ENCODE measurements at places on chromosomes 4 and X.
A peak's percentile ranks its signal among the peaks of the same experiment; 100 is the strongest.

DNA sequence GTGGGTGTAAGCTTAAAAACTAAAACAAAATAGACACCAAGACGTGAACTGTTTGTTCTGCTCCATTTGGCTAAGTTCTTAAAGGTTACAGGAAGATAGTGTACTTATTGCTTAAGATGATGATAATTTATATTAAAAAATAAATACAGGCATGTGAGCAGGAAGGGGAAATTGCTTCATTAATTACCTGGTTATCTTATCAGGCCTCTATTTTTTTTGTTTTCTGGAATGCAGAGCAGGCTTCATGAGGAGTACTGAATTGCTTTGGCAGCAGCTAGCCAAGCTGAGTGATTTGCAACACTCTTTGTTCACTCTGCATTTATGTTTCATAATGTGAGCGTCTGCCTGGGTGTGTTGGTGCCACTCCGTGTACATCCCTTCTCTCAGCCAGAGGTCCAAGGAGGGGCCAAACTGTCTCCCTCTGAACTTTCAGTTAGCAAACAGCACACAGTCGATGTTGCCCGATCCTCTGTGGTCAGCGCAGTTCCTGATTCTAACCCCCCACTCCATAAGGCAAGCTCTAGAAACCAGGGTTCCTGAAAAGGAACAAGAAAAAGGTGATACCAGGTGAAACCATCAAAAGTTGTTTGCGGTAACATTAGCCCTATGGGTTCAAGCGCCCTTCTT is 348.2 kb downstream of the SPRY1 start:
- no peak for DNase-seq

DNA sequence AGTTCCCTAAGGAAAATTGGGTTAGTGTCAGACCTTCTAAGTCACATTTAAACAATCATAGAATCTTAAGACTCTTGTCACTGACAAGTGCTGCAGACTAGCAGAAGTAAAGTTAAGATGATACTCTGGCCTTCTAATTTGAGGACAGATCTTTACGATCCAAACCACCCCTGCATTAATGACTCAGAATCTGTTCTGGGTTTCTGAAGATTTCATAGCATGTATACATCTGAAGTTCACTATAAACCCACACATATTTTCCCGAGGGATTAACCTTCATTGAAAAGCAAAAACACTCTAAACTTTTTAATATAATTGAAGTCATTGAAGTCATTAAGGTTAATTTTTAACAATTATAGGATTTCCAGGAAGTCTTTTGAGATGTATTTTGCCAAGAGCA is 674.3 kb downstream of the IQCM start:
- DNase-seq = no peak

DNA sequence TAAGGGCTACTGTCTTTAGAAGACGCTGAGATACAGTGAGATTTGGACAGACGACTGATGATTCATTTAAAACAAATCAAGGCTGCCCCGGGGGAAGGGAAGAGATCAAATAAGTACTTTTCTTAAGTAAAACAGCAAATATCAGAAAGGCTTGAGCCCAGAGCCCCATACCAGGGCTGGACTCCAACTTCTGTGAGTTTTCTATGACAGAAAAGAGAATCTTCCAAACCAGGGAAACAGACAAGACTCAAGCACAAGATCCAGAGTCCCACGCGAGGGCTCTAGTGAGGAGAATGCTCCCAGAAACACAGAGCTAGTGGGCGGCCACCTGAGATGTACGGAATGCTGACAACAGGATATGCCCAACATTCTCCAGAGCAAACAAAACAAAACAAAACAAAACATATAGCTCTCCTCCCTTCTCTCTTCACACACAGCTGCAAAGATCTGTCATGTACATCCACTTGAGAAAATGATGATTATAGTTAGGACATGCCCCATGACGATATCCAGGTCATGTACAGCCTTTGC is 13.1 kb downstream of the ACSL1 start:
- no peak for DNase-seq

- no peak for DNase-seq
These were observed 1033.0 kb upstream of the INTU start for GRCh38 chr4:126599746-126600145.

- DNase-seq = no peak
These were observed 35.4 kb downstream of the SEL1L3 start for GRCh38 chr4:25827373-25827772.

DNA sequence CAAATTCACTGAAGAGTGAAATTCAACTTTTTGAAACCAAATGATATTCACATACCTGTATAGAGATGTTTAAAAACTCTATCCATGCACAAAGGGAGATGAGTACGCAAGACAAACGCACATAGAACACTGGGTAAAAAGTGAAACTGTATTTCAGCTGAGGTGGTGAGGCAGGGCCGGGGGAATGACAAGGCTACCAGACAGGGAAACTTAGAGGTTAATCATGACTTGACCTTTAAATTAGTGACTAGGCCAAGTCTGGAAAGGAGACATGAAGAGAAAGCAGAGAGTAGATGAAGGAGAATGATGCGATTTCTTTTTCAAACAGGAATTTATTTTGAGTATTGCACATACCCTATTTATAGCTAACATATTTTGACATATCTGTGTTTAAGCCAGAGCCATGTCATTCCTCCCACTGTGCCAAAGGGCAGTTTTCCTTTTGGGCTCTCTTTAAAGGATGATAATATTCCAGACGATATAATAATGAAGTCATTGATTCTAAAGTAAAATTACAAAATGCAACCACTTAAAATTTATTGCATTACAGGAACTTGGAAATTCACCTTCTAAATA is 49.4 kb downstream of the ARHGEF6 start:
- DNase-seq = peak; percentile 55

- no peak for DNase-seq
These were observed 22.8 kb upstream of the FGF2 start for GRCh38 chr4:122803788-122804208.

GRCh38 chrX:19882066-19882775 is 5.2 kb downstream of the SH3KBP1 start:
- no peak for DNase-seq

GRCh38 chrX:41875142-41875541 is 48.2 kb downstream of the CASK start:
- DNase-seq = no peak

DNA sequence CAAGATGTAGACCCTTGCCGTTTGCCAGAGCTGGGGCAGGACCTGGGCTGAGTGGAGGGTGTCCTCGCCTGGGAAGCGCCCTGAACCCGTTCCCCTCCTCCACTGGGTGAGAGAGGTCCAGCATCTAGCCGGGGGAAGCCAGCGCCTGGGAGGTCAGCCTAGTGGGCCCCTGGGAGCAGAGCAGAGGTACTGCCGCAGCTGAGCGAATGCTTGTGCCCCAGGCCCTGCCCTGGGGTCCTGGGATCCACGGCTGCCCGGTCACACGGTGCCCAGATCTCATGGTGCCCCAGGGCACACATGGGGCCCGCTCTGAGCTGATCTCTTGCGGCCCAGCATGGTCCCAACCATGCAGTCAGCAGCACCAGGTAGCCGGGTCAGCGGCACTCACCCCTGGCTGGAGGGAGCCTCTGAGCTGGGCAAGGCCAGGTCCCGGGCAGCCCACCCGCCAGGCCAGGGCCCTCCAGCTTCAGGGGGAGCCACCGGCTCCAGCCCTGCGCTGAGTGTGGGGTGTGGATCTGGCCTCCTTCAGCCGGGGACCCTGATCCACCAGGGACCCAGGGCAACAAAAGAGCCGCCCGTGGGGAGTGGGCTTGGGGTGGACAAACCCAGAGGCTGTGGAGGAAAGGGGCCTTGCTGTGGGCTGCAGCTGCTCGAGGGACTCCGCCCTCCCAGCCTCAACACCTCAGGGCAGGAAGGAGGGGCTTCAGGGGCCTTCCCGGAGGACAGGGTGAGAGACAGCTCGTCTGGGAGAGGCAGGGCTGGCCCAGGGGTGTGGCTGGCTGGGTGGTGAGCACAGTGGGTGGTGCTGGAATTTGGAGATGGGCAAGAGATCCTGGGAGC is 4.1 kb upstream of the CPLX1 start:
- no peak for DNase-seq

GRCh38 chr4:27176400-27176799 is 315.8 kb downstream of the STIM2 start:
- DNase-seq = peak; percentile 5

DNA sequence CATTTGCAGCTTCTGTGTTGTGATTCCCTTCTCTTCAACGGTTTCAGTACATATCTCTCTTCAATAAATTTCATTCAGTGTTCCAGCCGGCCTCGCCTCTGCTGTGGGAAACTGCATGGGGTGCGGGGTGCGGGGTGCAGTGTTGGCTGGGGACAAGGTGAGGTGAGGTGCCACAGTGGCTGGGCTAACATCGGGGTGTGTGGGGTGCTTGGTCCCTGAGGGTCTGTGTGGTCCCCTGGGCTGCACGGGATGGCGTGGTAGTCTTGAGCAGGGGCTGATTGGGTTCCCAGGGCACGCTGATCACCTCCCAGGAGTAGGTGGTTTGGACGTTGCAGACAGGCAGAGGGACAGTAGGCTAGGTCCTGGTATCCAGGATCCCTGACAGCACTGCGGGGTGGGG is 2.7 kb downstream of the PNMA6A start:
- DNase-seq = no peak

- DNase-seq = no peak
These were observed 316.9 kb downstream of the EVC2 start for GRCh38 chr4:5391492-5391891.

DNA sequence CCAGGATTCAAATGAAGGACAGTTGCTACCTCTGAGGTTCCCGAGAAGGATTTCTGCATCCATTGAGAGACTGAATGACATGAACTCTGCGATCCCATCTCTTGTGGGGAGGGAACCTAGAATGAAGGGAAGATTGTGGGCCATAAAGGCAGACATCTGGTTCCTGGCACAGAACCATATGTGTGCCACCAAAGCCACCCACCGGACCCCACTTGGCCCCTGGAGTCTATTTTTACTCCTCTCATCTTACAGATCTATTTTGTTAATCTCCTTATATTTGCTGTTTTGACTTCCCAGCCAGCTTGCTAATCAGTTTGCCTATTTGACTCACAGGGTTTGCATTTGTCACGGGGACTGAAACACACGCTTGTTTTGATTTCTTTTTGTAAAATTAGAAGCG is 7.3 kb downstream of the SOD3 start:
- DNase-seq = no peak

DNA sequence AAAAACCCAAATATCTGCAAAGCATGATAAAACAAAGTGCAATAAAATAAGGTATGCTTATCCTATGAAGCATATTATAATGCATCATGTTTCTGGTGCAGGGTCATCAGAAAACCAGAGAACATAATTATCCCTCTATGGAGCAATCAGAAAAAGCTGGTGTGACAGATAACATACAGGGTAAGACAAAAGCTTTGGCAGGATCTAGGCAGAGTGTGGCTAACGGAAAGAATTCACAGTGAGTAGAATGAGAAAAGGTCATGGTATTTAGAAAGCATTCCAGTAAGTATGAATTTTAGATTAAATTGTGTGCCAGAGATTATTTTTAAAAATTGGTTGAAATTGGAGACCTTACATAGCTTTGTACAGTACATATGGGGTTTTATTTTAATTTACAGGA is 29.0 kb upstream of the UGT2B4 start:
- DNase-seq = no peak

DNA sequence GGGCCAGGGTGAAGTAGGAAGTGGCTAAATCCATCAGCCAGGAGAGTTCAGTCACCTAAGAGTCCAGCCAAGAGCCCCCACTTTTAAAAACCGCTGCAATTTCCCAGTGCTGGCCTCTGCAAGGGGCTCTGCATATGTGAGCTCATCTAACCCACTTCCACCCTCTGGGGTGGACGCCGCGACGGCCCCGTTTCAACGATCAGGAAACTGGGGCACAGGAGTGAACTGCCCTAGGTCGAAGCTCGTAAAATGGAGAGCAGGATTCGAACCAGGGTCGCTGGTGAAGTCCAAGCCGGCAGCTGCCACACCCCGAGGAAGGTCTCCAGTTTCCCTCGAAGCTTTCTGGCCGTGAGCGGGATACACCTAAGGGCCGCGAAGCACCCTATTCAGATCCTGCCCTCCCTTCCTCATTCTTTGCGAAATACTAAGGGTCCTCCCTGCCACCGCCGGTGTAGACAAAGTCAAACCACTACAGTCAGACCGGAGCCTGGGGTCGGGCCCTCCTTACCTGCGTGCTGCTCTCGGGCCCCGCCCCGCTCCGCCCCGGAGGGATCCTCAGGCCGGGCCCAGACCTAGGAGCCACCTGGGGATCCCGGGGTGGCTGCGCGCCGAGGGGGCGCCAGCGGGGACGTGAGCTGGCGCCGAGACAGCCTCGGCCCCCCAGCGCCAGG is 446 bp downstream of the EVC2 start:
- DNase-seq = peak; percentile 5

DNA sequence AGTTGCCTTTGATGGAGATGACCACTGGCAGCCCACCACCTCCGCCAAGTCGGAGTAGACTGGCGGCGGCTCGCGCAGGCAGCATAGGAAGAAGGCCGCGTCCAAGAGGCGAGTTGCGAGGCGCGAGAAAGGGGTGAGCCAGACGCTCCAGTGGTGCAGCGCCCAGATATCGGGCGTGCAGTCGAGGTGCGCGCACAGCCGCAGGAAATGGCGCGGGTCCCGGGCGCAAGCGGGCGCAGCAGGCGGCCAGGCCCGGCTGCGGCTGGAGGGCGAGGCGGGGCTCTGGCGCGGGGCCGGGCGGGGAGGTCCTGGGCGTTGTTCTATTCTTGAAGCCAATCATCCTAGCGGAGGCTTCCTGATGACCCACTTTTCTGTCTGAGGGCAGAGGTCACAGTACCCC is 13.2 kb upstream of the PGRMC1 start:
- no peak for DNase-seq

GRCh38 chr4:112247021-112247420 is 15.4 kb downstream of the AP1AR start:
- no peak for DNase-seq

GRCh38 chr4:24680746-24681448 is 96.5 kb upstream of the DHX15 start:
- DNase-seq = no peak

DNA sequence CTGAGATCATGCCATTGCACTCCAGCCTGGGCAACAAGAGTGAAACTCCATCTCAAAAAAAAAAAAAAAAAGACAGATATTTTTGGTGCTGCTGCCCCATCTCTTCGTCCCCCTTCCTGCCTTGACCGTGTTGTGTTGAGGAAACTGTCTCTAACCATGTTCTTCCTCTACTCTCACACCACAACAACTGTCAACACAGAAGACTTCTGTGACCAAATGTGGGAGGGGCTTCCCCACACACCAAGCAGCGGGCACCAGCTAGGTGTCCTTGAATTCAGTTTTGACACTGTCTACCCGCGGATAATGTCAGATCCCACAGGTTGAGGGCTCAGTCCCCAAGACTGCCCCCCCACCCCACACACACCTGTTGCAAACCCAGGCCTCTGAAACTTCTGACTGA is 104.7 kb upstream of the BCOR start:
- DNase-seq = peak; percentile 35

- DNase-seq = no peak
These were observed 58.9 kb downstream of the CHIC2 start for GRCh38 chr4:54005475-54005874.

DNA sequence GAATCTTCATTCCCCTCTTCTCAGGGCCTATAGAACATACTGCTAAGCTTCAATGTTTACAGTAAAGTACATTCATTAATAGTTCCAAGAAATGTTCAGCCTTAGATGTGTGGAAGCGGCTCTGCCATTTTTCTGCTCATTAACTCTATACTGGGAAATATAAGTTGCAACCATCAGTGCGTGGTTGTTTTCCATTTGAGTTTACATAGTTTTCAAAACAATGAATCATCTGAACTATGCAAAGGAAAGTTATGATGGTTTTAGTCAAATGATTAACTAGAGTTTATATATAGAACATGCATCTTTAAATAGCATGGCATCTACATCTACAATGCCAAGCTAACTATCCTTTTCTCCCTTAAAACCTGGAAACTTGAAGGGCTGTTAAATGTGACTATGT is 29.6 kb downstream of the LEF1 start:
- DNase-seq = peak; percentile 24
